ENCODE measurements at places on chromosomes 3 and 15.
A peak's percentile ranks its signal among the peaks of the same experiment; 100 is the strongest.

DNA sequence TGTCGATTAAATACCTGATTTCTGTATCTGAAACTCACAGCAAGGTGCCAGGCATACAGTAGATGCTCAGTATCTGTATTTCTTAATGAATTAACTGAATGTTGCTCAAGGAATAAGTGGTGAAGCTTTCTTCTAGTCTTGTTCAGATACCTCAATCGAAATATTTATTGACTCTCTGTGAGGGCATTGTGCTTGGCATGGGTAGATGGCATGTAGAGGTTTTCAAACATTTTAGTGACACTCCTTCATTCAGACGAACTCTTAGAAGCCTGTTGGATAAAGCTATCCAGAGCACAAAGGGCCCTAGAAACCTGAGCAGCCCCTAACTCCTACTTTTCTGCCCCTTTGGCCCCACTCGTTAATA lies 369 bp upstream of the SNX1 start:
- peak overlapping the region; percentile 19 for H3K27ac ChIP-seq
- DNase-seq = no peak
- H3K27me3 ChIP-seq = no peaks in the 10 kb centered on the region
- peak overlapping the region; percentile 92 for H3K4me3 ChIP-seq
- H3K4me1 ChIP-seq = peaks cover 38% of the 10 kb centered on the region
- H3K36me3 ChIP-seq = no peaks in the 10 kb centered on the region

GRCh38 chr3:106376016-106376570 lies 507.3 kb upstream of the CBLB start:
- H3K4me3 ChIP-seq = no peak overlapping the region
- no peaks in the 10 kb centered on the region for H3K27me3 ChIP-seq
- H3K4me1 ChIP-seq = no peaks in the 10 kb centered on the region
- no peak for DNase-seq
- no peak overlapping the region for H3K27ac ChIP-seq

DNA sequence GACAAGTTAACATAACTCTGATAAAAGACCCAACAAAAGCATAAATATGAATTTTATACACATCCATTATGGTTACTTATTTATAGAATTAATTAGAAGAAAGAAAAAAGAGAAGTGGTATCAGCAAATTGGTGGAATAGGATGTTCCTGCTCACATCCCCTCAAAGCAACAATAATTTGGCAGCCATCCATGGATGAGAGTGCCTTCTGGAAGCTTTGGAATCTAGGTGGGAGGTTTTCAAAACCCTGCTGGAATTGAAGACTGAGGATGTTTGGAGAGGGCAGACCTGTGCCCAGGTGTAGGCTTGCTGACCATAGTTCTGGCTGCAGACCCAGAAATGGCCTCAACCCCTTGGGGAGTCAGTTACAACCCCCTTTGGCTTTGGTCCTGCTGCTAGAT lies 91.2 kb downstream of the EDEM1 start:
- DNase-seq = no peak
- no peak overlapping the region for H3K4me3 ChIP-seq
- no peaks in the 10 kb centered on the region for H3K27me3 ChIP-seq
- no peaks in the 10 kb centered on the region for H3K36me3 ChIP-seq
- no peaks in the 10 kb centered on the region for H3K4me1 ChIP-seq
- no peak overlapping the region for H3K27ac ChIP-seq

- no peaks in the 10 kb centered on the region for H3K27me3 ChIP-seq
- no peak overlapping the region for H3K27ac ChIP-seq
- H3K4me1 ChIP-seq = no peaks in the 10 kb centered on the region
- H3K4me3 ChIP-seq = no peak overlapping the region
- H3K36me3 ChIP-seq = no peaks in the 10 kb centered on the region
These were observed 38.7 kb downstream of the CCR4 start for GRCh38 chr3:32990116-32990515.

DNA sequence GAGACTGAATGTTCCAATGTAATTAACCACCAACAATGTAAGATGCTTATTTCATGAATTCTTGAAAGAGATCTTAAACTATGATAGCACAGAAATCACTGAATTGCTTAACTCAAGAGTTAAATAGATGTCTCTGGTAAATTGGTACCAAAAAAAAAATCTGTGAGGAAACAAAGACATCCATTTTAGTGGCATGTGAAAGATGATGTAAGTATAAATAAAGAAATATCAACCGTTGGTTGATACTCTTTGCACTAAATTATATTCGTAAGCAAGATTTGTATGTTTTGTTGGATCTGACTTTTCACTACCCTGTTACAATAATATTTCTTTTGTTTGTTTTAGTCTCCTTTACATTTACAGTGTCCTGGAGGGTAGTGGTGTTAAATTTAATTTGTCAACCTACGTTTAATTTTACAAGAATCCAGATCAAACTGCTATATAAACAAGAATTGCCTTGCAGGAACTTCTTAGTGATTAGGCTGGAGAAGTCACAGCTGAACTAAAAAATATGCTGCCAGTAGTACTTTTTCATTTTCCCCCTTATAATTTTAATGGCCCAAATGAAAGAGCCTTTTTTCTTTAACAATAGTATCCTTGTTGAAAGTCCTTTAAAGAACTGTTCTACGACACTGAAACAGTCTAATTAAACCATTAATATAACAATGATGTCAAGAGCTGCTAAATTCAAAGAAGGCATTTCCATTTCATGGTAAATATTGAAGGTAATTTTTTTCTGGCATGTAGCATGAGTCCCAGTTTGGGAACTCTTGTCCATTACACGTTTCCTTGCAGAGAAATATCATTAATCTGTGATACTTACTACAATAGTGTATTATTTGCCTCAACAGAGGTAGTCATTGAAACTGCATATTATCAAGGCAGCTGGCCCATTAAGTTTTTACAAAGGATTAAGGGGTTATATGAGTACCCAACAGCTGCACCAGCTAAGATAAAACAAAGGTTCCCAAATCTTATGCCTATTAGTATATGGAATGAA lies 109.6 kb upstream of the PHLDB2 start:
- H3K27ac ChIP-seq = no peak overlapping the region
- no peaks in the 10 kb centered on the region for H3K36me3 ChIP-seq
- H3K4me1 ChIP-seq = no peaks in the 10 kb centered on the region
- DNase-seq = no peak

GRCh38 chr3:25265284-25265683 lies 162.8 kb upstream of the RARB start:
- DNase-seq = no peak
- no peak overlapping the region for H3K4me3 ChIP-seq
- H3K36me3 ChIP-seq = no peaks in the 10 kb centered on the region
- H3K27ac ChIP-seq = no peak overlapping the region
- H3K4me1 ChIP-seq = no peaks in the 10 kb centered on the region
- H3K27me3 ChIP-seq = no peaks in the 10 kb centered on the region

DNA sequence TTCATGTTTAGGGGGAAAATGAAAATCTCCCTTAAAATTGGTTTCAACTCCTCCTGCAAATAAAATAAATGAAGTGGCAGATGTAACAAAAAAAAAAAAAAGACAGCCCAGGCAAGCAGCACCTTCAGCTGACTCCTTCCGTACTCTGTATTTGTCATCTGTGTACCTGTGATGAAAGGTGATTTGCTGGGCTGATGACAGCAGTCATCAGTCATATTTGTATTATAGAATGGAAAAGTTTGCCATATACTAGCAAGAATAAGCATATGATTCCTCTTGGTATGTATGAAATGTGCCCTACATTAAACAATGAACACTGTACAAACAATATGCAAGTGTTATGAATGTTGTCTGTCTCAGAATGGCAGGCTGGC lies 44.1 kb upstream of the WWTR1 start:
- no peak overlapping the region for H3K4me3 ChIP-seq
- H3K36me3 ChIP-seq = no peaks in the 10 kb centered on the region
- DNase-seq = no peak
- no peak overlapping the region for H3K27ac ChIP-seq
- H3K4me1 ChIP-seq = no peaks in the 10 kb centered on the region

GRCh38 chr3:51975852-51976549 lies 1.1 kb downstream of the ABHD14A start:
- H3K36me3 ChIP-seq = no peaks in the 10 kb centered on the region
- H3K27ac ChIP-seq = no peak overlapping the region
- DNase-seq = no peak
- H3K4me3 ChIP-seq = peak overlapping the region; percentile 90

- no peaks in the 10 kb centered on the region for H3K27me3 ChIP-seq
- no peak for DNase-seq
- no peaks in the 10 kb centered on the region for H3K4me1 ChIP-seq
- no peaks in the 10 kb centered on the region for H3K36me3 ChIP-seq
- no peak overlapping the region for H3K4me3 ChIP-seq
These were observed 38.3 kb downstream of the FAM43A start for GRCh38 chr3:194723846-194724618.

DNA sequence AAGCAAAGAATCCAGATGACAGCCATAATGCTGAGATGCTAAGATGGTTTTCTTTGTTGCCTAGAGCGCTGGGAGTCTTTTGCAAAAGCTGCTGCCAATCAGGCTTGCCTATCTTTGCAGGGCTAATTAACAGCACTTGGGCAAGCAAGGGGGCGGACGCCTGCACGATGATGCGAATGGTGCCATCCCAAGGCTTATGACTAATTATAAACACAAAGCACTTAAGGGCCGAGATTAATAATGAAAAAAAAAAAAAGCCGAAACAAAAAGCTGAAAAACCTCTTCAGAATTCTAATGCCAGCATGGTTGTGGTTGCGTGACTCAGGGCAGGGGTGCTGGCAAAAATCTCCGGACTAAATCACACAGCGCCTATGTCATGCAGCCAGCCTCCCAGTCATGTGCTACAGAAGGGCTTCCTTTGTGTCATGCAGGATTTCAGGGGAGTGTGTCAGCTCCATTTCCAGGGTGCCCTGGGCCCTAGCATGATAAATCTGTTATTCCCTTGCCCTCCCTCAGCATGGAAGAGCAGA lies 185.0 kb upstream of the ANKRD28 start:
- no peak overlapping the region for H3K27ac ChIP-seq
- H3K27me3 ChIP-seq = no peaks in the 10 kb centered on the region
- no peak for DNase-seq
- H3K36me3 ChIP-seq = no peaks in the 10 kb centered on the region

DNA sequence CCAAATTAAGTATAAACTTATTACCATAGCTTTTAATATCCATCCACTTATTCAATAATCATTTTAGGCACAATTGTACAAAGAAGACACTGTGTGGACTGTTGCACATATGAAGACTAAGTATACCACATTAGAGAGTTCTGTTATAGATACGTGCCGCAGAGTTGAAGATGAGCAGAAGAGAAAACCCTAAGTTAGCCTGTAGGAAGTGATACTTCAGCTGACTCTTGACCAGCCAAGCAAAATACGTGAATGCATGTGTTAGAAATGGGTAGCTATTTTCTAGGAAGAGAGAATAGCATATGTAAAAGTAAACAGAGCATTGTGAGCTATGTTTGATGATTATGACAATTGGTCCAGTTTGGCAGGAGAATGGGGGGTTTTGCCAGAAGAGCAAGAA lies 272.0 kb upstream of the ATP11B start:
- no peaks in the 10 kb centered on the region for H3K27me3 ChIP-seq
- no peak for DNase-seq
- H3K4me3 ChIP-seq = no peak overlapping the region
- H3K4me1 ChIP-seq = 0 out of 2 replicates have a peak, but pooled peaks cover 5% of the 10 kb centered on the region
- no peak overlapping the region for H3K27ac ChIP-seq
- no peaks in the 10 kb centered on the region for H3K36me3 ChIP-seq

DNA sequence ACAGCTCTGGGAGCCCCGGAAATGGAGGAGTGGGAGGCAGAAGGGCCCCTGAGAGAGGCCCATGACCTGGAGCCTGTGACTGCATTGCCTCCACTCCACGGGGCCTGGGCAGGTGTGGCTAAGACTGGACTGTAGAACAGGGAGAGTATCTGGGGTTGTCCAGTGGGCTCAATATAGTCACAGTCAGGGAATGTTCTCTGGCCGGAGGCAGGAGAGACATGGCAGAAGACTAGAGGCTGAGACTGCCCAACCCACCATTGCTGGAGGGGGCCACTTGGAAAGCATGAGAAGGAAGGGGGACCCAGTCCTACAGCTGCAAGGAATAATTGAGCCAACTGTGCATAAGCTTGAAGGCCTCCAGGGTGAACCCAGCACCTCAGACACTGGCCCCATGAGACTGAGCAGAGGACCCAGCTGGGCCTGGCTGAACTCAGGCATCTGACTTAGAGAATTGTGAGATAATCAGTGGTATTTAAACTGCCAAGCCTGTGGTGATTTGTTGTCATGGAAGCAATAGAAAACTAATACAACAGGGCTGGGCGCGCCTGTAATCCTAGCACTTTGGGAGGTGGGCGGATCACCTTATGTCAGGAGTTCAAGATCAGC lies 33.1 kb downstream of the NIPA2 start:
- H3K36me3 ChIP-seq = peaks cover 13% of the 10 kb centered on the region
- no peaks in the 10 kb centered on the region for H3K4me1 ChIP-seq
- no peaks in the 10 kb centered on the region for H3K27me3 ChIP-seq

DNA sequence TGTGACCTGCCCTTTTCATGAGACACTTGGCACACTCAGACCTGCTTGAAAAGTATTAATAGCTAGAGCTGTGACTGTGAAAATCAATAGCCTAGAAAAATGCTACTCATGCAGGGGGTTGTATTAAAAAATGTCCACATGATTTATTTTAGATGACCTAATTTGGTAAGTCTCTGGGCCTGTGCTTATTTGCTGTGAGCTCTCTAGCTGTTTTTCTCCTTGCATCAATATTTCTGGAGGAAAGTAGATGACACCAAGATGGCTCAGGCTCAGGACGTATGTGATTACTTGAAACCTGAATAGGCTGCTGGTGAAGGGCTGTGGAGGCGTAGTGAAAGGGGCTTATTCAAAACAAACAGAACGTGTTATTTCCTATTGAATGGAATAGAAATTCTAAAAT lies 29.5 kb downstream of the KCNAB1 start:
- H3K27ac ChIP-seq = no peak overlapping the region
- H3K4me3 ChIP-seq = no peak overlapping the region
- DNase-seq = no peak
- no peaks in the 10 kb centered on the region for H3K4me1 ChIP-seq
- no peaks in the 10 kb centered on the region for H3K27me3 ChIP-seq

Data from MM.1S (cell line).